ENCODE measurements at places on chromosomes 5 and 9. TPM values are rescaled to one million over a fixed set of nuclear protein-coding genes. Genes with fewer than 3 reads are reported as not detected.

Gene IGFBPL1
- total RNA-seq = not detected

Gene IL6ST
- total RNA-seq = 65.1 TPM

Gene KIF24
- 6.2 TPM for total RNA-seq

Gene RNF44
- total RNA-seq = 74.0 TPM

Gene TMEM174
- total RNA-seq = not detected

Gene CMBL
- total RNA-seq = 0.35 TPM

Gene RGS7BP
- total RNA-seq = not detected

Gene DOCK2
- total RNA-seq = 215 TPM
